ENCODE measurements at places on chromosomes 1 and 21.

DNA sequence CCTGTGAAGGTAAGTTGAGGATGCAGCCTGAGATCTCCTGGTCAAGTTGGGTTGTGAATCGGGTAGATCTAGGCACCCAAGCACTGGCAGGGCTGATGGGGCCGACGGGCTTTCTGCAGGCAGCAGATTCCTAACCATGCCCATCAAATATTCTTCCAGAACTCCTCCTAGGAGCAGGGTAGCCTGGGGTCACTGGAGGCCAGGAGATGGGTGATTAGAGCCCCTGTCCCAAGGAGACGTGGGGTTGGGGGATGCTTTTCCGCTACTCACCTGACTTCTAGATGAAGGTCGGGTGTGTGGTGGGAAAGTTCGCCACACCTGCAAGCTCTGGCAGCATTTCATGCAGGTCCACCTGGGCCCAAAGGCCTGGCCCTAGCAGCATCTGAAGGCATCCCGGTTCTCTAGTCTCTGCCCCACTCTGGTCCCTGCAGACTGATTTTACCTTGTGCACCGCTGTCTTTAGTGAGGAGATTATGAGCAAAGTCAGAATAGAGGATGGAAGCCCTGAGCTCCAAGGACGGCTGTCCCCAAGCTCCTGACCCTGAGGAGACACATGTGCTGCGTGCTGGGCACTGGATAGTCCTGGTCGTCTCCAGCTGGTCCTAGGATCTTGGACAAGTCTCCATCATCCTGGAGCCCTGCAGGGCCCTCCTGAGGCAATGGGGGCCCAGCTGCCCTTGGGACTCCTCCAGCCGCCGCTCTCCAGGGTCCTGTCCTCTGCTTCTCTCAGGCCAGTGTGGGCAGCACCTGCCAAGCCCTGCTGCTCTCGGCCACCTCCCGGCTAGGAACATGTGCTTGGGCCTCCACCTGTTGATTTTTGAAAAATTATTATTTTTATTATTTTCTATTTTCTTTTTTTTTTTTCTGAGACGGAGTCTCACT is 21.8 kb upstream of the C2CD2 start:
- H3K4me1 ChIP-seq, result peaks cover 27% of the 10 kb centered on the region
- DNase-seq, result no peak
- no peak overlapping the region for H3K27ac ChIP-seq
- no peaks in the 10 kb centered on the region for H3K27me3 ChIP-seq
- H3K4me3 ChIP-seq, result no peak overlapping the region

DNA sequence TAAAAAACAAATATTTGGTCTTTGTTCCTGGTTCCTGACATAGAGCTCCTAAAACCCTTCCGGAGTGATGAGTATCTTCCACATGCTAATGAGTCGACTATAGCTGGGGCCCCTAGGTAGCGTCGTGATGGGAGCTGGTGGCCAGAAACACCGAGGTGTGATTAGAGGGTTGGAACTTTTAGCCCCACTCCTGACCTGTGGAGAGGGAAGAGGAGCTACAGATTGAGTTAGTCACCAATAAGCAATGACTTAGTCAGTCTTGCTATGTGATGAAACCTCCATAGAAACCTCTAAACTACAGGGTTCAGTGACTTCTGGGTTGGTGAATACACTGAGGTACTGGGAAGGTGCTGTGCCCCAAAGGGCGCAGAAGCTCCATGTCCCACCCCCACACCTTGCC is 30.1 kb upstream of the PLD5 start:
- H3K4me1 ChIP-seq, result no peaks in the 10 kb centered on the region
- no peak overlapping the region for H3K27ac ChIP-seq
- no peaks in the 10 kb centered on the region for H3K27me3 ChIP-seq
- H3K36me3 ChIP-seq, result no peaks in the 10 kb centered on the region
- H3K4me3 ChIP-seq, result no peak overlapping the region

DNA sequence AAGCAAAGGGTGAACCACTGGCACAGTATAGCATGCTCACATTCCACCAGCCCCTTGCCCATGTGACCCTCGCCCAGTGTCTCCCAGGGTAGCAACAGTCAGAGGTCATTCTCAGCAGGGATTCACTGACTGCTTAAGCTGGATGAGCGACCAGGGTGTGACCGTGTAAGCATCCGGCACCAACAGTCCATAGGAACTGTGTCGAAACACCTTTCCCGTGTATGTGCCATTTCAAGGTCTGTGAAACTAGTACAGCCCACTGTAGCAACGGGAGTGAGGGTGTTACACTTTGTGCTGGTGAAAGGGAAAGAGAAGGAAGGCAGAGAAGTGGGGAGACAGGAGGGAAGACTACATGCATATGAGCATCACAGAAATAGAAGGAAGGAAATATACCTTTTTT is 10.8 kb downstream of the PIK3C2B start:
- no peak overlapping the region for H3K27ac ChIP-seq
- H3K27me3 ChIP-seq, result no peaks in the 10 kb centered on the region
- no peaks in the 10 kb centered on the region for H3K36me3 ChIP-seq
- no peak for DNase-seq

- no peaks in the 10 kb centered on the region for H3K36me3 ChIP-seq
- no peak overlapping the region for H3K27ac ChIP-seq
- H3K4me3 ChIP-seq, result no peak overlapping the region
- no peak for DNase-seq
- H3K27me3 ChIP-seq, result no peaks in the 10 kb centered on the region
- H3K4me1 ChIP-seq, result no peaks in the 10 kb centered on the region
These were observed 114.6 kb downstream of the NBPF12 start for GRCh38 chr1:147052677-147053076.

DNA sequence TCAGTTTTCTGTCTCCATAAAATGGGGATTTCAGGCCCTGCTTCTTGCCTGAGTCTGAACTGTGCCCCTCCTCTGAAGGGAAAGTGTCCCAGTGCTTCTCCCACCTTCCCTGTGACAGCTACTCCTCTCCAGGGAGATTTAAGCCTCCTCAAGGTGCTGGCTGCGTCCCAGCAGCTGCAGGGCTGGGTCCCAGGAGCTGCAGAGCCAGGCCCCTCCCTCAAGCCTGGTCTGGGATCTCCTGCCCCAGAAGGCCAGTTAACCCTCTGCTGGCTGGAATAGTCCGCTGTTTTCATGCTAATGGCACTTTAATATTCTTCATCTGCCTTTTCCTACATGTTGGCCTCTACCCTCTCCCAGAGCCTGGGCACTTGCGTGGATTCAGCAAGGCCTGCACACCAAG is 99.0 kb downstream of the PLXNA2 start:
- H3K36me3 ChIP-seq, result no peaks in the 10 kb centered on the region
- H3K4me1 ChIP-seq, result peaks cover 26% of the 10 kb centered on the region
- H3K4me3 ChIP-seq, result no peak overlapping the region
- no peaks in the 10 kb centered on the region for H3K27me3 ChIP-seq
- no peak for DNase-seq

GRCh38 chr1:40662151-40662550 is 3.3 kb downstream of the RIMS3 start:
- H3K27me3 ChIP-seq, result no peaks in the 10 kb centered on the region
- no peak overlapping the region for H3K4me3 ChIP-seq
- H3K27ac ChIP-seq, result no peak overlapping the region
- H3K36me3 ChIP-seq, result no peaks in the 10 kb centered on the region

Data from suprapubic skin (tissue), 4 donors.